ENCODE measurements at places on chromosomes 3 and 15.

GRCh38 chr3:192953926-192954325 is 36.3 kb upstream of the MB21D2 start:
- no peak for DNase-seq

- DNase-seq: no peak
These were observed 227.6 kb downstream of the KLF13 start for GRCh38 chr15:31554261-31554660.

- DNase-seq: no peak
These were observed 574.6 kb upstream of the LMCD1 start for GRCh38 chr3:7927015-7927414.

DNA sequence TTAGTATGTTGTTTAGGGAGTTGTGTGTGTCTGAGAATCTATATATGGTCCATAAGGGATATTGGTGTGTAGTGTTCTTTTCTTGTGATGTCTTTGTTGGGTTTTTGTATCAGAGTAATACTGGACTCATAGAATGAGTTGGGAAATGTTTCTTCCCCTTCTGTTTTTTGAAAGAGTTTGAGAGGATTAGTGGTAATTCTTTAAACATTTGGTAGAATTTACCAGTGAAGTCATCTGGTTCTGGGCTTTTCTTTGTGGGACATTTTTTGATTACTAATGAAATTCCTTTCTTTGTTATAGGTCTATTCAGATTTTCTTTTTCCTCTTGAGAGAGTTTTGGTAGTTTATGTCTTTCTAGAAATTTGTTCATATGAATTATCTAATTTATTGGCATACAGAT is 16.9 kb downstream of the ACKR2 start:
- DNase-seq: no peak

GRCh38 chr3:104133630-104134029 is 1233.1 kb upstream of the ALCAM start:
- DNase-seq: no peak

- no peak for DNase-seq
These were observed 1.2 kb downstream of the PARL start for GRCh38 chr3:183883291-183884096.

DNA sequence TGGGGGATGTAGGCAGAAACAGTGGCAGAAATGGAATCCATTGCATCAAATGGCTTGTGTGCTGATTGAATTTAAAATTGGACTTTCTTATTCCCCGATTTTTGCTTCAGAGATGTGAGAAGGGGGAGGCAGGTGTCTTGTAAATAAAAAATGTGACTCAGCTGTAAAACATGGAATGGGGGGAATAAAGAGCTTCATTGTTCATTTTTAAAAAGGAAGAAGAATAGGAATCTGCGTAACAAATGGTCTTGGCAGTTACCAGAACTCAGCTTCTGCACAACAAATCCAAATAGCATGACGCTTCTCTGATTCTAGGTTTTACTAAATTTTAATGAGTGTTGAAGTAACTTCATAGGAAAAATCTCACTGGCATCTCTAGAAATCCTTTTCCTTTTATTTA is 323.9 kb upstream of the GBE1 start:
- no peak for DNase-seq

- DNase-seq: peak; percentile 56
These were observed 515.9 kb downstream of the NLGN1 start for GRCh38 chr3:173913397-173913796.

GRCh38 chr3:87201727-87202126 is 25.4 kb upstream of the CHMP2B start:
- DNase-seq: no peak

DNA sequence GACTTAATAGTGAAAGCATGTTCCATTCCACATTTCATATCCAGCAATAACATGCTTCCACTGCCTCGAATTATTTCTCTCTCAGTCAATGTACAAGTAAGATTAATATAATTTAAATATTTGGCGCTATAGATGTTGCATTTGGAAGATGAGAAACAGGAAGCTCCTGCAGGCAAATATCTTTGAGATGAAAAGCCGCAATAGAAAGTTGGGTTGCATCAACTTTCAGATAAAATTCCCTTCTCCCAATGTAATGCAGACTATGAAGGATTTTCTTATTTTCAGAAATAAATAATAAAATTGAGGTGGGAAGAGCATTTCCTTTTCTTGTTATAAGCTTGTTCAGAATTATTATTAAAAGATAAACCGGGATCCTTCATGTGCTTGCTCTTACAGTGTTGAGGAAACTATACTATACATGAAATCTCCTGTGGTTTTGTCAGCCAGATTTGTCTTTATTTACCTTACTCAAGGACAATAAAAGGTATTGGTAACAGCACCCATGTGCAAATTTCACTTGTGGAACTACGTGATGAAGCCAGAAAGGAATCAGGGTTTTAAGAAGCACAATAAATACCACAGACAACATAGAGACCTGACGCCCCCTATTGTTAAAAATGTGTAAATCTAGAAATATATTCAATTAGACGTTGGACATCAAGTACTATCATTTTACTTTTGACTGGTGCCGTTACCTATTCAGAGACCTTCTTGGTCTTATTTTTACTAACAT is 307.0 kb downstream of the ARPP21 start:
- no peak for DNase-seq

DNA sequence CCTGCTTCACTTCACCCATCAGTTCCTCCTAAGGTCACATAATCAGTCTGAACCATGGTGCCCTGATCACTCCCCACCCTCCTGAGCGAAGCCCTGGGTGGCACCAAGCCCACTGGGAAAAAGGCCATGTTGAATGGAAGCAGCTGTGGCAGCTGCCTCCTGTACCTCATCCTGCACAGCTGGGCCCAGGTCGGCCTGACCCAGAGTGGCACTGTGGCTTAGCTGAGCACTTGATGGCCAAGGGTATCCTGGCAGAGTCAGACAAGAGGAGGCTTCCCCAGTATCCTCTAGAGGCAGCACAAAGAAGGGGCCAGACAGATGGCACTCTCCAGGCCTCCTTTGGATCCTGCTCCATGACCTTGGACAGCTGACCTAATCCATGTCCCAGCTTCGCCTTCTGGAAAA is 68.4 kb downstream of the TLE3 start:
- no peak for DNase-seq

- DNase-seq: no peak
These were observed 25.7 kb upstream of the ANO10 start for GRCh38 chr3:43647331-43648166.

DNA sequence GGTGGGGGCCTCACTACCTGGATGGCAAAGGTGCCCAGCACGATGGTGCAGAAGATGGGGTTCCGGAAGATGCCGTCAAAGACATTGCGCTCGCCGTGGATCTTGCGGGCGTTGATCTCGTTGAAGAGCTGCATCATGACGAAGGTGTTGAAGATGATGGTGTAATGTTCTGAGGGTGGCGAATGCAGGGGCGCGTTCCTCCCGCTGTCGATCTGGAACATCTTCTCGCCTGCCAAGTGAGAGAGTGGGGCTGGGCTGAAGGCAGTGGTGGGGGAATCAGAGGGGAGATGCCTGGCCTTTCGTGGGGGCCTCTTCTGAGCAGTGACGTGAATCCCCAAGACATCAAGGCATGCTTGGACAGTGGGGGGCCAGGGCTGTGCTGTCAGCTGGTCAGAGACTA is 19.6 kb upstream of the SEC13 start:
- DNase-seq: no peak

GRCh38 chr15:44636976-44637375 is 26.5 kb downstream of the SPG11 start:
- no peak for DNase-seq

DNA sequence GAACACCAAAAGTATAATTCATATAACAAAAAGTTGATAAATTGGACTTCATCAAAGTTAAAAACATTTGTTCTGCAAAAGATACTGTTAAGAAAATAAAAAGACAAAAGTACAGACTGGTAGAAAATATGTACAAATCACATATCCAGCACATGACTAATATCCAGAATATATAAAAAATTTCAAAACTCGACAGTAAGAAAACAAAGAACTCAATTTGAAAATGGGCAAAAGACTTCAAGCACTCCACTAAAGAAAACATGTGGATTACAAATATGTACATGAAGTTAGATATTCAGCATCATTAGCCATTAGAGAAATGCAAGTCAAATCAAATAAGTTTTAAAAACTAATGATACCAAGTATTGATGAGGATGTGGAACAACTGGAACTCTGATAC is 6.7 kb downstream of the GK5 start:
- DNase-seq: no peak
